Left ventricle myocardium superior (tissue), 1 donor: ENCODE measurements at places on chromosomes 4 and X.

DNA sequence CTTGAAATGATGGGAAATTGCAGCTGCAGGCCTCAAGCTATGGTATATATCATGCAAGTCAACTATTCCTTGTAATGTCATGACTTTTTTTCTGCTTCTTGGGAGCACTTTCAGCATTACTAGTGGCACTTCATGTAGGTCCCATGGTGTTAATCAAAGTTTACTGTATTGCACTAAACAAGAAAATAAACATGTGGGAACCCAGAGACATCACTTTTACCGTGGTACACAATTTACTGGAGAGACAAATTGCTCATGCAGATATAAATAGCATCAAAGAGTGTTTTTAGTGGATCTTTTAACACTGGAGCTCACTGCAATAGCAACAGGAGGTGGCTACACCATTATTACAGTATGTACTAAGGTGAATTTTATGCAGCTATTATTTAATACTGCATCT is 79.2 kb downstream of the UNC5C start:
- no peak for DNase-seq

DNA sequence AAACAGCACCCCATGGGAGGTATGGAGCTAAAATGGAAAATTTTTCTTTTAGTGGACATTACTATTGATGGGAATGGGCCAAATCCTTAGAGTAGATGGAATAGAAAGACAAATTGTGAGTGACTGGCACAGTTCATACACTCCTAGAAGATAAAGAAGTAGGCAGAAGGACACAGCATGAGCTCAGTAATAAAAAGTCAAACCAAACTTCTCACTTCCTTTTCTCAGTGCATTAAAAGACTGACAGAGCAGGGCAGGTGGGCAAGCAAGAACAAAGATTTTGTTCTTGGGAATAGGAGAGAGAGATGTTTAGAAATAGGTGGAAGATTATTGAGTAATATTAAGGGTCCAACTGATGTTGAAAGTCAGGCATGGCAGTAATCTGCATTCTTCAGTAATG is 132.5 kb downstream of the ATP10D start:
- no peak for DNase-seq

GRCh38 chr4:36280555-36280954 is 861 bp upstream of the DTHD1 start:
- DNase-seq = no peak

- DNase-seq = no peak
These were observed 256.9 kb upstream of the TEX13A start for GRCh38 chrX:105477351-105477750.

DNA sequence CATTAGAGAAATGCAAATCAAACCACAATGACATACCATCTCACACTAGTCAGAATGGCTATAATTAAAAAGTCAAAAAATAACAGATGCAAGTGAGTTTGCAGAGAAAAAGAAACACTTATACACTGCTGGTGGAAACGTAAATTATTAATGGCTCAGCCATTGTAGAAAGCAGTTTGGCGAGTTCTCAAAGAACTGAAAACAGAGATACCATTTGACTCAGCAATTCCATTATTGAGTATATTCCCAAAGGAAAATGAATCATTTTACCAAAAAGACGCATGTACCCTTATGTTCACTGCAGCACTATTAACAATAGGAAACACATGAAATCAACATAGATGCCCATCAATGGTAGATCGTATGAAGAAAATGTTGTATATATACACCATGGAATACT is 75.0 kb downstream of the NAA11 start:
- DNase-seq = no peak

GRCh38 chrX:84710611-84711010 is 208.4 kb upstream of the HDX start:
- no peak for DNase-seq
